ENCODE measurements at places on chromosomes 6 and 20.
A peak's percentile ranks its signal among the peaks of the same experiment; 100 is the strongest.

DNA sequence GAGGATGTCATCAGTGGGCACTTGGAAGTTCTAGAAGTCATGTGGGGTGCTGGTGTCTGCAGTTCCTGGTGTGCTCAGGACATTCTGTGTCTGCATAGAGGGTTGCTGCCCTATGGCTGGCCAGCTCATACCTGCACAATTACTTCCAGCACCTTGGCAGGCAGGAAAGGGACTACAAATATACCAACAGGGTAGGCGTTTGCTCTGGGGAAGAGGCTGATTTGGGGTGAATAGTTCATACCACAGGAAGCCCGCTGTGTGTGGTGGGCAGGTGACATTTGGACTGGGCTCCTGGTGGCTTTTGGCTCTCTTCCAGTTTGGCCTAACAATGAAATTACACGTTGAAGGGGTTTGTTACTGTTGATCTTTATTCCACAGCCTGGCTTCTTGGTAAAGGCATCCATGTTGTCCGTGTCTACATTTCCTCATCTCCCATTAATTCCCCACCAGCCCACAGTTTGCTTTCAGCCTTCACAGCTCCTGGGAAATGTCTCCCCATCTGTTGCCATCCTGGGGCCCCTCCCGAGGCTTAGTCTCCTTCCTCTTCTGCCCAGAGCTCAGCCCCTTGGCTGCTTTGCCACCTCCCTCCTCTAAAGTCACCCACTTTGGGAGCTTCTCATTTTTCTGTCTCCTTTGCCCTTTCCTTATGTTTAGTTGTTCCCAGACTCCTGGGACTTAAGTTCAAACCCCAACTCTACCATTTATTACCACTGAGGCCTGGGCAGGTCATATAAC is 88.1 kb downstream of the RSPH3 start:
- no peak for DNase-seq

DNA sequence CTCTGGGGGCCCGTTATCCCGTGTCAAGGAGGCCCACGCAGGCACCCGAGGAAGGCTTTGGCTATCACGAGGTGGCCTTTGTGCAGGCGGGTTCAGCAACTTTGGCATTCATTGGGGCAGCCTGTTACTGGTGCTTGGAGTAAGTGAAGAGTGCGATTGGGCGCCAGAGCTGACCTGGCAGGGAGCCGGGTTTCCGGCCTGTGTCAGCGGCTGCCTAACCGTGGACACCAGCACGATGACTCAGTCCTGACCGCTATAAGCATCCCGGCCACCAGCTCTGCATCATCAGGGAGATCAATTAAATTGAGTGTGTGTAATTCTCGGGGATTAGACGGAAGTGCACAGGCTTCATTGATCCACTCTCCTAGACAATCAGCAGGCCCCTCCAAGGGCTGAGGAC is 45.9 kb downstream of the CDH4 start:
- no peak for DNase-seq

DNA sequence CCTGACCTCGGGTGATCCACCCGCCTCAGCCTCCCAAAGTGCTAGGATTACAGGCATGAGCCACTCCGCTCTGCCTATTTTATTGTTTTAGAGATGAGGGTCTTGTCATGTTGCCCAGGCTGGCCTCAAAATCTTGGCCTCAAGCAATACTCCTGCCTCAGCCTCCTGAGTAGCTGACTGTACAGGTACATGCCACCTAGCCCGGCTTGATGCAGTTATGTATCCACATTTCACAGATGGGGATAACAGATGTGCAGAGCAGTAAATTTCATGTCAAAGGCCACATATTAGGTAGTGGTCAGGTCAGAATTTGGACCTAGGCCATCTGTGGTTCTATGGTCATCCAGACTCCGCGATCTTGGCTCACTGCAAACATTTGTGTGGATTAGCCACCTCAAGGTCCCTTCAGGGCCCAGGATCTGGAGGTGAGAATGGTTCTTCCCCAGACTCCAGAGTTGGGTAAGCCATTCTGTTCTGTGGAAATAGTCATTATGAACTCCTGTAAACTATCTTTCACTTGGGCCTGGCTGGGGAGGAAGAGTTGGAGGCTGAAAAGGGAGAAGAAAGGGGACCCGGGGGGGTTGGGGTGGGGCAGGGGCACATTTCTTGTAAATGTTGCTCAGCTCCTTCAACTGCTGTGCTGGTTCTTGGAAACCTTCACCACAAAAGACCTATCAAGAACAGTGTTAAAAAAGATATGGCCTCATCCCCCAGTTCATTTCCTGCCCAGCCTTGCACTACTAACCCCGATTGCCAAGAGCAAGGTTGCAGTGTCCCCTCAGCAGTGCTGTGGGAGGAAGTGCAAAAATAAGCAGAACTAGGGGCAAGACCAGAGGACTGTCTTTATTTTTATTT is 13.0 kb downstream of the PIM1 start:
- DNase-seq, result peak; percentile 79

DNA sequence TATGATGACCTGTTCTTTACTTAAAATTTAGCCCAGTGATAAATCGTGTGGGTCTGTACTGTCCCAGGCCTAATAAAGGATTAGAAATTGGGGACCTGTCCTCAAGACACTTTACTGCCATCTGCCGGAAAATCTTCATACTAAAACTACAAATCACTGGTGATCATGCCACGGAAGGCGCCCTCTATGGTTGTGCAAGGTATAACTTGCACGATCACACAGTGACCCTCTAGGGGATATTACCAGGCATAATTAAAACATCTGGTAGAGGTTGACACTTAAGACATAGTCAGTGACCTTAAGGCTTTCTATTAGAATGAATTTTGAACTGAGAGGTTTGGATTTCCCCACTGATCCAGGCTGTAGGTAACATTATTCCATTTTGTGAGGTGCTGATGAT is 172.6 kb downstream of the BMP2 start:
- no peak for DNase-seq

DNA sequence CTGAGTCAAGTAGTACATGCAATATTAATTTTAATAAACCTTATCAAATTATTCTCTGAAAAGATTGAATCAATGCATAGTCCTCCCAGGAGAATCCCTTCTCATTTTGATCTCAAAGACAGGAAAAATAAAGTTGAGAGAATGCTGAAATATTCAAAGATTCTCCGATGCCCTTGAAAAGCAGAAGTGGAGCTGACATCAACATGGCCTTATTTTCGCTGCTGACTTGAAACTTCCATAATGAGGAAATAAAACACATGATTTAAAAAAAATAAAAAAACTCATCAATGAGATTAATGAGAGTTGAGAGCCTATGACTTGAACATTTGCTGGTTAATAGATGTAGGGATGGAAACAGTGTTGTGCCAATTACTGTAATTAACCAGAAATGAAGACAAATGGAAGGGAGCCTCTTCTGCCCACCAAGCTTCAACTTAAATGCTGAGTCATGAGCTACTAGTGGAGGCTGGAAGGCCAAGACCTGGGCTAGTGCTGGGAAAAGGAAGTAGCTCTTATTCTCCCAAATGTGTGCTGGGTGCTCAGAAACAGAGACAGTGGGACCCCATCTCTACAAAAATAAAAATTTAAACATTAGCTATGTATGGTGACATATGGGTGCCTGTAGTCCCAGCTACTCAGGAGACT is 139.9 kb downstream of the BFSP1 start:
- no peak for DNase-seq

DNA sequence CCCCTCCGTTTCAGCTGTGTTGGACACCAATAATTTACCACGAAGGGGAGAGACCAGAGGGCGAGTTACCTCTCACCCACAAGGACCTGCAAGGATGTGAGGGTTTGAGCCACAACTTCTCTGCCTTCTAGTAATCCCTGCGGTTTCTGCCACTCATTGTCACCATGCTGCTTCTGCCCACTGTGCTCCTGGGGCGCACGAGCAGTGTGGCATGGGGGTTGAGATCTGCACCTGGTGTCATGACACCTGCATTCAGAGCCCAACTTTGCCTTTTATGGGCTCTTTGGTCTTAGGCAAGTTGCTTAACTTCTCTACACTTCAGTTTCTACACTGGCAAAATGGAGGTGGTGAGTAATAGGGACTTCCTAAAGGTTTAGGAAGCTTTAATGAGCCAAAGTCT is 84.9 kb downstream of the SOBP start:
- DNase-seq, result no peak
